Breast epithelium (tissue), 4 donors: ENCODE measurements at places on chromosomes 6 and 20.

- DNase-seq = no peak
Measured at GRCh38 chr20:12970372-12970821, 38.4 kb upstream of the SPTLC3 start.

GRCh38 chr20:47680804-47681529, 104.3 kb downstream of the SULF2 start:
- no peak for DNase-seq

- no peak for DNase-seq
Measured at GRCh38 chr6:163702736-163703135, 288.2 kb downstream of the QKI start.

GRCh38 chr20:32510601-32511357, 74.4 kb downstream of the NOL4L start:
- no peak for DNase-seq

DNA sequence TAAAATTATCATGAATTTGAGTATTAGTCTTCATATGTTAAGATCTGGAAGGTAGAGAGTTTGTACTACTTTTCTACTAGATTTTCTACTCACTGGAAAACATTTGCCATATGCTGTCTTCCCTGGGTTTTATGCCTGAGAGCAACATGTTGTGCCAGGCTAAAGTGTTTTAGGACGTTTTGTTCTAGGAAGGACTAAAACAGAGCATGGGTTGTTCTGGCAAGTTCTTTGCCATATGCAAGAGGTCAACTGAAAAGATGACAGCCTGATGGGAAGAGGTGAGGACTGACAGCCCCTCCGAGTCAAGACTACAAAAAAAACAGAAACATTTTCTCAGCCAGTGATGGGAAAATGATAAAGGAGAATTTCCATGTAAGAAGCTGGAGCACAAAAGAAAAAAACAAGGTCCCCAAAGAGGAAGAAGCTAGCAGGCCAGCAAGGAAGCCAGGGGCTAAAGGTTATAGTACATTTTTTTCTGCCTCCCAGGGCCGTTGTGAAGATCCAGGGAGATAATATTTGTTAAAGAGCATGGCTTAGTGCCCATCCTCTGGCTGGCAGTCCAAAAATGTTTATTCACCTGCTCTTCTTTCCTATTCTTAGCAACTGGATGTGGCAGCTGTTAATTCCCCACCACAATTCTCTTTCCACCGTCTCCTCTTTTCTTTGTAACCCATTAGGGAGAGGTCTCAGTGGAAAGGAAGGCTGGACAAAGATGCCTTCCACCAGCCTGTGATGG, 7.8 kb downstream of the SCGN start:
- no peak for DNase-seq

- DNase-seq = no peak
Measured at GRCh38 chr6:31871046-31871659, 7.6 kb downstream of the SLC44A4 start.

- no peak for DNase-seq
Measured at GRCh38 chr20:21126581-21126870, 644 bp downstream of the KIZ start.

GRCh38 chr6:143536866-143537691, 25.6 kb upstream of the FUCA2 start:
- peak; percentile 55 for DNase-seq

GRCh38 chr6:2734488-2735166, 16.1 kb downstream of the MYLK4 start:
- no peak for DNase-seq

GRCh38 chr6:127300411-127300810, 33.7 kb downstream of the RNF146 start:
- no peak for DNase-seq

DNA sequence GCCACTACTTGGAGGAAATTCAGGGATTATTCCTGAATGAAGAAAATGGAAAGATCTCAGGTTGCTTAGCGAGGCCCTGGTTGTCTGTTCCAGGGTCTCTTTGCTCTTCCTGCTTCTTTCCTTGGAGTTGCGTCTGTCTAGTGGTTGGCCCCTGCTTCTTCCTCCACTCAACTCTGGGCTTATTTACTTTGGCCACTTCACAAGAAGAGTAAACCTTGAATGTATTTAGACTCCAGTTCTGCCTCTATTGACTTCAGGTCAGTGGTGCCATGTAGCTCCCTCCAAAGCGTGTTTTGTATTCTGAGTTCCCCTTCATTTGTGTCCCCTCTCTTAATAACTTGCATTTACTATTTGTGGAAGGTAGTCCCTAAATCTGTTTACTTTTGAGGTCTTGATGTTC, 456.5 kb downstream of the UTRN start:
- no peak for DNase-seq

- no peak for DNase-seq
Measured at GRCh38 chr6:90544081-90544480, 42.8 kb downstream of the MAP3K7 start.

GRCh38 chr20:47296950-47297349, 59.5 kb downstream of the ZMYND8 start:
- DNase-seq = no peak

- DNase-seq = no peak
Measured at GRCh38 chr6:127015858-127016257, 102.6 kb upstream of the RSPO3 start.

GRCh38 chr6:165571721-165572132, 91.3 kb downstream of the PDE10A start:
- DNase-seq = no peak

GRCh38 chr6:138485586-138486248, 13.6 kb downstream of the NHSL1 start:
- DNase-seq = no peak

DNA sequence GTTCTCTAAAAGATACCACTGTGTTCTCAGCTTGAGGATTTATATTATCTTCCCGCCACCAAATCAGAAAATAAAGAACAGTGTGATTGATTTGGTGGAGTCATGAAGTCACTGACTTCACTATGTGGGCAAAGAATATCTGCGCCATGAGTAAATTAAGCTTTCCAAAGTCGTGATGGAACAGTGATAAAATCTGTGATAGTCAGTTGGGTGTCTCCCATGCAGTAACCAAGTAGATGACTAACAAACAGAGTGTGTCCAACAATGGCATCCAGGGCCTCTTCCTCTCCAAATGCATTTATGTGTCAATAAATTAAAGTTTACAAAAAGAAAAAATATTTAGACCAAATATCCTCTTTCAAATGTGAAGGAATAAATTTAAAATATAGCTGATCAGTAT, 87.0 kb upstream of the DST start:
- no peak for DNase-seq

DNA sequence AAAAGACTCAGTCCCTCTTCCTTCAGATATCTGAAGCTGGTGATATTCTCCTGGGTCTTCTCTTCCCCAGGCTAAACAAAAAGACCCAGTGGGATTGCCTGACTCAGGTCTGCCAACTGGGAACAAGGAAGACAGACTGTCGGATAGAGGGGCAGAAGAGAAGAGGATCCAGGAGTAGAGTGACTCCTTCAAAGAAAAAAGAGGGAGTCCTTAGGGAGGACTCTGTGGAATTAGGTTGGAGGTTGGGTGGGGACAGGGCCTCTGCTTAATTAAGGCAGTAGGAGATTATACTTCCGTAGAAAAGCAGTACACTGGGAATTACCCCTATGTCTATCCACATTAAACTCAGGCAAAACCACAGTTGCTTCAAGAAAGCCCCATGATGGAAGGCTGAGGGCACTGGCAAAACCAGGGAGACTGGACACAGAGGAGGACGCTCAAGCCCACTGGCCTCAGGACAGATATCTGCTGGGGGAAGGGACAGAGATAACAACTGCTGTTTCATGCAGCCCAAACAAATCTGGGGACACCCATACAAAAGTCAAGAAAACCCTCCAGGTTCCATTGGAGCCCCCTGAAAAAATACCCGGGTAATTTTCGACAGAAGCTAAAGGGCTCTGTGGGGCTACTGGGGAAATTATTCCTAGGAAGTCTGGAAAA, 5.7 kb downstream of the BCL2L1 start:
- no peak for DNase-seq

DNA sequence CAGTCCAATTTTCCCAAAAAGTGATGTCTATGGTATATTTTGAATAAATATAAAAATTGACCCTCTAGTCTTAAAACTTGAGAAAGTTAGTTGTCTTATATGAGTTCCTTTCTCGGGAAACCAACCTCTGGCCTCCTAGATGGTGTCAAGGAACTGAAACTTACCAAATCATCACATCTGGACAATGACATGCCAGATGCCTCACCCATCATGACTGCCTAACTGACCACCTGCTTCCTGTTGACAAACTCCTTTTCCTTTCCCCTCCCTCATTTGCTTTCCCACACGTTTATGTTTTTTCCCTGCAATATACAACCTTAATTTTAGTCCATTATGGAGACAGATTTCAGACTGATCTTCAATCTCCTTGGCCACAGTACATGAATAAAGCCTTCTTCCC, 731.0 kb downstream of the EPHA7 start:
- DNase-seq = no peak

- DNase-seq = no peak
Measured at GRCh38 chr6:165223101-165223500, 86.3 kb downstream of the C6orf118 start.

GRCh38 chr6:45420083-45420908, 42.6 kb upstream of the SUPT3H start:
- no peak for DNase-seq

- no peak for DNase-seq
Measured at GRCh38 chr6:42967228-42967627, 6.7 kb downstream of the GNMT start.

DNA sequence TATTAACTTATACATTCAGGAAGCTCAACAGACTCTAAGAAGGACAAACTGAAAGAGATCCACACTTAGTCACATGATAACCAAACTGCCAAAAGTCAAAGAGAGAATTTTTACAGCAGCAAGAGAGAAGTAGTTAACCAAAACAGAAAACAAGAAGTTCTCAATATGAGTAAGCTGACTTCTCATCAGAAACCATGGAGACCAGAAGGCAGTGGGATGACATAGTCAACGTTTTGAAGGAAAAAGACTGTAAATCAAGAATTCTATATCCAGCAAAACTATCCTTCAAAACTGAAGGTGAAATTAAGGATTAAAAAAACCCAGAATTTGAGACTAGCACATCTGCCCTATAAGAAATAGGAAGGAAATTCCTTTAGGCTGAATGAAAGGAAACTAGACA, 60.4 kb downstream of the COL19A1 start:
- no peak for DNase-seq

GRCh38 chr6:8828376-8828775, 393.0 kb upstream of the SLC35B3 start:
- no peak for DNase-seq

DNA sequence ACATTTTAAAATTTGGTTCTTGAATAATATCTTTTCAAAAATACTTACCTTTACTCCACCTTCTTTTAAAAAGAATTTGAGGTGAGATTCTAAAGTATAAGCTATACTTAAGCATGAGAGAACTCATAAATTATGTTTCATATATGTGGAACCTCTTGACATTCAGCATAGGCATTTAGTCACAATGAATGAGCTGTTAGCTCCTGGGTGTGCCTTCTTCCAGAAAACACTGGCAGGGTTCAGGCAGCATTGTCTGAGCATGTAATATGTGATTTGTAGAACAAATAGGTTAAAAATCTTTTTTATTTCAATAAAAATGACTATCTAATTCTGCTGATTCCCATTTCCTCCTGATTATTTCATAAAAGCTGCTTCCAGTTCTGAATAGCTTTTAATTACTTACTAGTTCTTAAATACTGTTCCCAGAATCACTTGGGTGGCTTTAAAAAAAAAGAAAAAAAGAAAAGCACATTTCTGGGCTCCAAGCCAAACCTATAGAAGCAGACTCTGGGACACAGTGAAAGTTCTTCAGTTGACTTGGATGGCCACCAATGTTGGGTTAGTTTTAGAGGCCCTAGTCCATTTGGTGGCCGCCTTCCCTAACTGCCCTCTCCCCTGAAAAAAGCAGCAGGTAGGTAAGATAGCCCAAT, 20.2 kb downstream of the RNF8 start:
- DNase-seq = no peak

- no peak for DNase-seq
Measured at GRCh38 chr6:117771403-117771802, 96.1 kb downstream of the NUS1 start.

DNA sequence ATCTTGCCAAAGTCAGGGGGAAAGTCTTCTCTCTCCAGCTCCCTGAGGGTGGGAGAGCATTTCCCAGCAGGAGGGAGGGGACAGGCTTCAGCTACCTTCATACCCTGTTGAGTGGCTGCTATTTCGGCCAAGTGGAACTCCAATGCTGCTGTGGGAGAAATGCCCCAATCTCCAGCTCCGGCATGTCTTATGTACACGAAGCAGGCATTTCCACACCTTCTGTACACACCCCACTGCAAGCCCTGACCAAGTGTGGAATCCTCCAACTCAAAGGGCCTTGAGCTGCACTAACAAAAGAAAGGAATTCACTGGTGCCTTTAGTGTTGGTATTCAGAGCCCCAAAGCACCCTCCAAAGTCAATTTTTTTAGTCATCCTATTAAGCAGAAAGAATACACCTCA, 313.6 kb upstream of the NT5E start:
- no peak for DNase-seq

DNA sequence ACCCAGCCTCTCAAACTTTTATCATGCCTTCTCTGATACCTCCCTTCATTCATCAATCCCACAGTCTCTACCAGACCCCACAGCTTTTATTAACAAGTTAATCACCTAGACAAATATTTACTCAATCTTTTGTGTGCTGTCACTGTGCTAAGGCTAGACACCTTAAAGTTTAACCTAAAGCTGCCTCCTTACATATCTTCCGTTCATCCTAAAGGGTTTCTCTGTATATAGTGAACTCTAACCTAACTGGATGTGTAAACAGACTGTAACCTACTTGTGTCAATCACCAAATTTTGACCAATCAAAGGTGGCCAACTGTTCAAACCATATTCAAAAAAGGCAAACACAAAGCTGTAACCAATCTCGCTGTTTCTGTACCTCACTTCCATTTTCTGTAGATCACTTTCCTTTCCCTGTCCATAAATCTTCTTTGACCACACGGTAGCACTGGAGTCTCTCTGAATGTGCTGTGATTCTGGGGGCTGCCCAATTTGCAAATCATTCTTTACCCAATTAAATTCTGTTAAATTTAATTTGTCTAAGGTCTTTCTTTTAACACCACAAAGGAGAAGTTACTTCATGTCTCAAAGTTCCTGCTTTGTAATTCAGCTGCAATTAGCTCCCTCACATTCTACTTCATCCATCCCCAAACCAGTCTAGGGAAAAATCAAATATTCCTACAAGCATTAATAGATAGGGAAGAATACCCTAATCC, 72.5 kb downstream of the ARHGAP18 start:
- no peak for DNase-seq

DNA sequence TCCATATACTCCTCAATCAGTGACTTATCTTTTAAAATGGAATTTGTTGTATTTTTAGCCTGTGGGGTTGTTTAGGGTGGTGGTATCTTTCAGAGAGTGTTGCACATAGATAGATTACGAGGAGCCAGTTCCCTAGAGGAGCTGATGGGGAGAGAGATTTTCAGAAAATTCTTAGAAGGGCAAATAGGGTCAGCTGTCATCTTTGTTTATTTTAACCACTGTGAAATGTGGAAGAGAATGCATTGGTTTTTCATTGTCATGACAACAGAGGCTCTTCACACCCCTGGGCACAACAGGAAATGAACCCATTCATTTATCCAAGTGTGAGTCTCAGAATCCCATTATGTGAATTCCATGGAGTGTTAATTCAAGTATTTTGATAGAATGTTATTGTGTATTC, 188.4 kb downstream of the JARID2 start:
- no peak for DNase-seq

GRCh38 chr6:20128018-20128417, 84.3 kb downstream of the MBOAT1 start:
- no peak for DNase-seq

GRCh38 chr6:169893624-169894023, 142.2 kb downstream of the ERMARD start:
- no peak for DNase-seq

- DNase-seq = no peak
Measured at GRCh38 chr6:11333132-11333849, 100.8 kb upstream of the NEDD9 start.
